ENCODE measurements at places on chromosomes 13 and 19.

DNA sequence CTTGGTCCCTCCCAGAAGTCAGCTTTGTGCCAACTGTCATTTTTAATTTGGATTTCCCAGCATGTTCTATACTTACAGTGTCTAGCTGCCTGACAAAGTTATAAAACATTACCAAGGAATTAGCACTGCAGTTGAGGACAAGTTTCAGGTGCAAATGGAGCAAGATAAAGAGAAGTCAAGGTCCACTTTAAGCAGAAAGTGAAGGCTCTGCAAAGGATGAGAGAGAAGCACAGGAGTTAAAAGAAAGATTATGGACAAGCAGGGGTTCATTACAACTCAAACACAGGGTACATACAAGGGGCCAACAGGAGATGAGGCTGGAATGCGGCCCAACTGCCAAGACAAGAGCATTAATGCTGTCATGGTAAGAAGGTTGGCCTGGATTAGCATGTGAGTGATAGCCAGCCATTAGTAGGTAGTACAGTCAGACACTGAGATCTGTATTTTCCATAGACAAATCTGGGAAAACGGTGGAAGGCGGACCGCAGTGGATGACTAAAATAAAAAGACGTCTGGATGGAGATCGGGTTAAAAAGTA is 17.6 kb downstream of the UBL3 start:
- no peak for DNase-seq

GRCh38 chr13:31797154-31797775 is 57.9 kb downstream of the RXFP2 start:
- peak; percentile 26 for DNase-seq

DNA sequence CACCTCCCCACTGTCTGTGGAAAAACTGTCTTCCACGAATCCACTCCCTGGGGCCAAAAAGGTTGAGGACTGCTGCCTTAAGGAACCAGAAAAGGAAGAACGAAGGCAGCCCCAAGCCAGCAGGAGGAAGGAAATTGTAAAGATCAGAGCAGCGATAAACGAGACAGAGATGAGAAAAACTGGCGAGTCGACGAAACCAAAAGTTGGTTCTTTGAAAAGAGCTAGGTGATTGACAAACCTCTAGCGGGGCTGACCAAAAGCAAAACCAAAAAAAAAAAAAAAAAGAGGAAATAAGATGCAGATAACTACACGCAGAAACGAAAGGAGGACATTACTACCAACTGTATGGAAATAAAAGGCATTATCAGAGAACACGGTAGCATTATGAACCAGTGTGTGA is 76.9 kb downstream of the GADD45B start:
- DNase-seq: no peak

DNA sequence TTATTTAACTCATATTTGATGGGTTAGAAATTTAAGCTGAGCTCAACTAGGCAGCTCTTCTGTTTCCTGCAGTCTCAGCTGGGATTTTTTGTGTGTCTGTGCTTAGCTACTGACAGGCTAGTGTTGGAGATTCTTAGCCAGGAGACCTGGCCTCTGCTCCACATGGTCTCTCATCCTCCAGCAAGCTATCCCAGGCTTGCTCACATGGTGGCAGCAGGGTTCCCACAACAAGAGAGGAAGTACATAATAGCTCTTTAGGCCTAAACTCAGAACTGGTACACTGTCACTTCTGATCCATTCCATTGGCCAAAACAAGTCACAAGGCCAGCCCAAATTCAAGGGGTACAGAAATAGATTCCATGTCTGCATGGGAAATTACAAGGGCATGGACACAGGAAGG is 406.2 kb downstream of the SUCLA2 start:
- DNase-seq: no peak

DNA sequence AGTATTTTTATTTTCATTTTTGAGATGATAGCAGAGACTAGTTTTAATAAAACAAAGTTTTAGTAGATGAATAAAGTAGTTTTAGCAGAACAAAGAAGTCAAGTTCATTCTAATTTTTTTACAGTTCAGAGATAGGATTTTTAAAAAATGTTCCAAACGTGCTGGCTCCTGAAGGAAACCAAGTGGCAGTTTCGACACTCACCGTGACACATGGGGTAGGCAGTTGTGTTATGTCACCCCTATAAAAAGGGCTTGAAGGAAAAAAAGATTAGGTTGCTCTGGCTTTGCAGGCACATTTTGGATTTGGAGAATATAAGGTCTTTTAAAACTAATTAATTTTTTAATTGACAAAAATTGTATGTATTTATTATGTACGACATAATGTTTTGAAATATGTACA is 305.2 kb downstream of the NDFIP2 start:
- no peak for DNase-seq

GRCh38 chr19:4568886-4569285 is 9.4 kb upstream of the SEMA6B start:
- DNase-seq: no peak

DNA sequence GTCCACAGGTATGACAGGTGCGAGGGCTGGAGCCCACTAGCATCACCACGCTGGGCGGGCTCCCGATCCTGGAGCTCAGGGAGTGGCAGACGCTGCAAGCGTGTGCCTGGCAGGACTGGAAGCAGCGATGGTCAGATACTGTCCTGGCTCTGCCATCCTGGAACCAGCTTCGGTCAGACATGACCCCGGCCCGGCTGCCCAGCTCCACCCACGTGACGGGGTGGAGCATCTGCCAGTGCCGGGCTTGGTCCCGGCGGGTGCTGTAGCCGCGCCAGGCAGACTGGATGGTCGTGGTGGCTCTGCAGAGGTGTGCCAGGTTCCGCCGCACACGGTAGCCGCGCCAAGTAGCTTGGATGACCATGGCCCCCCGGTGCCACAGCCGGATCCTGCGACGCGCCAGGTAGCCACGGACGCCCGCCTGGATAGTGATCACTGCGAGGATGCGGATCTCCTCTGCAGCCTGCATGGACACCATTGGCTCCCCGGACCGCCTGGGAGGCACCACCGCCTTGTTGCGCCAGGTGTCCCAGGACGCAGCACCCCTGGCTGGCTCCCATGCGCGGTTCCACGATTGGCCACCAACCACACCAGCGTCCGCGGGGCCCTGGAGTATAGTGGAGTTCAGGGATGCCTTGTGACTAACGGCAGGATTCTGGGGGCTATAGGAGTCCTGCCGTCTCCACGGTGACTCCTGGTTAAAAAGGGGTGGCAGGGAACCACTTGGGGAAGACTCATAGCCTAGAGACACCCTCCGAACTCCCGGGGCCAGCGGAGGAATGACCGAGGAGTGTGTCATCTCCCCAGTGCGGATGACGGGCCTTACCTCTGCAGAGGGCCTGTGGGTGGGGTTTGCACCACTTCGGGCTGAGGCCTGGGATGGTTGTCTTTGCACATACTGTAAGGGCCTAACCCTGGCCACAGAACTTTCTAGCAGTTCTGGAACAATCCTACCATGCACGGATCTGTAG is 16.5 kb downstream of the IQCN start:
- DNase-seq: no peak

GRCh38 chr13:33228648-33229445 is 56.7 kb downstream of the STARD13 start:
- peak; percentile 56 for DNase-seq

DNA sequence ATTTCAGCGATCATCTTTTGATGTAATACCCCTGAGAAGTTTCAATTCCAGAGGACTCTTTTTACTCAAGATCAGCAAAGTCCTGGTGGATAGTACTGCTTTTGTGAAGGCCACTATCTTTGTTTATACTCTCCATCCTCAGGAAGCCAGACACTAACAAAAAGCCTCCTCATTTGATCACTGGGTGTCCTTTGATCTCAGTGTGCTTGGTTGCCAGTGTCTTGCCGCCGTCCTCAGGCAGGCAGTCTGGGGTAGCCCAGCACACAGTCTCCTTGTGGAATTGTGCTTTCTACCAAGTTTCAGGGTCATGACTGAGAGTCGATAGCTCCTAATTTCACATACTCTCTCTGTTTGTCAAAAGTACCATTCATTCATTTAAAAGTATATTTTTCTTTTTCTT is 762.2 kb downstream of the EFNB2 start:
- DNase-seq: no peak

DNA sequence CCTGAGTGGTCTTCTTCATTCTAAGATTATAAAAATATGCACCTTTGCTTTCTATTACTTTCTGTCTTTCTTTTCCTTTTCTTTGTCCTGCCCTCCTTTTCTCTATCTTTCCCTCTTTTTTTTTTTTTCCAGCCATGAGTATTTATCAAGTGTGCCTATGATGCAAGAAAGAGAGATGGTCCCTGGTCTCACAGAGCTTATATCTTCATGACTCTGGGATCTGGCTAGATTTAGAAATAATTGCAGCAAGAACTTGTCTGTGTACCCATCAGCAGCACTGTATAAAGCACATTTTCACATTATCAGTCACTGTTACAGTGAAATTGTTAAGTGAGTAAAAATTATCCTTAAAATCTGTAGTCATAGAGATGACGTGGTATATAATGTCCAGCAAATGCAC is 31.6 kb upstream of the GAS6 start:
- DNase-seq: no peak

- no peak for DNase-seq
Measured at GRCh38 chr19:29672933-29673336, 7.7 kb downstream of the PLEKHF1 start.

DNA sequence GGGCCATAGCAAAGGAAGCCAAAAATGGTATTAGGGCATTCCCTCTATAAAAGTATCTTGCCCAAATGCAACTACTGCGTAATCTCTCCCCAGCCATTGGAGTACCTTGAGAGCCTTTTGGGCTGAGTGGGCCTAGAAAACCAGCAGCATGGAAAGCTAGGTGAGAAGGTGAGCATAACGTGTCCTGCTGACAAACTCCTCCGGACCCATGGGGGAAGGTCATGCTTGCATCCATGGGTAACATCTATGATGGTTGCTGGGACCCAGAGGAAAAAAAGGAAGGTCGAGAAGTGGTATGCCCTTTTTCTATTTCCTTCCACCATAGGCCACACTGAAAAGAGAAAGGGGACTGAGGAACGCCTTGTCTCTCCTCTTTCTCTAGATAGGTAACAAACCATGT is 57.4 kb downstream of the ZNF728 start:
- peak; percentile 23 for DNase-seq

GRCh38 chr19:2171349-2172145 is 7.8 kb downstream of the DOT1L start:
- DNase-seq: peak; percentile 71

DNA sequence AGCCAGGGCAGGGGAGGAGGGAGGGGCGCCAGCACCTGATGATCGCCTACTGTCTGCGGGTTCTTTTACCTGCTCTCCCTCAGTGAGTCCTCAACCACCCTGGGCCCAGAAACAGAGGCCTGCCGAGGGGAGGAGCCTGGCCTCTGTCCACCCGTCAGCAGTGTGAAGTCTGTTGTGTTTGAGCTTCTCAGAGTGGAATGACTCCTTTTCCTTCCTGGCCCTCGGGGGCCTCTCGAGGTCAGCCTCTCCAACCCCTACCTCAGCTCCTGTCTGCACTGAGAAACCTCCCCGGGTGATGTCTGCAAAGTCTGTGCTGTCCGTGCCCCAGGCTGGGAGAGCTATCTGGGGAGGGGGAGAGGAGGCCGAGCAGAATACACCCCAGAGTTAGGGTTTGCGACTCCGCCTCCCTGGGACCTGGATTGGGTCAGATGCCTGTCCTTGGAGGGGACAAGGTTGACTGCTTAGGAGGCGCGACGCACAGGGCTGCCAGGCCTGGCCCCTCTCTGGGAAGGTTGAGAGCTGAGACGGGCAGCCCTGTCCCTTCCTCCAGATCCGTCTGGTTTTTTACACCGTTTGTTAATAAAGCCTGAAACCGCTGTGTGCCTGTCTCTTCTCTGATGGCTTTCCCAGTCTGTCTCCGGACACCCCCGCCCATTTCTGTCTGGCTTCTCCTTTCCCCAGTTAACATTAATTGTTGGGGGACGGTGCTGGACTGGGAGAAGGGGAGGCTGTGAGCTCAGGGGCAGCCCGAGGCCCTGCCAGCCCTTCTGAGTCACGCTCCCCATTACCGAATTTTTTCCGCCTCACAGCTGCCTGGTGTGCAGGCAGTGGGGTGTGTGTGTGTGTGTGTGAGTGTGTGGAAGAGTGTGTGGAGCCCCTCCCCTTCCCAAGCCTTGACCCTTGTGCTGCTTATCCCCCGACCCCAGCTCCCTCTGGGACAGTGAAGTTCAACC is 989 bp upstream of the SSC5D start:
- DNase-seq: peak; percentile 96

DNA sequence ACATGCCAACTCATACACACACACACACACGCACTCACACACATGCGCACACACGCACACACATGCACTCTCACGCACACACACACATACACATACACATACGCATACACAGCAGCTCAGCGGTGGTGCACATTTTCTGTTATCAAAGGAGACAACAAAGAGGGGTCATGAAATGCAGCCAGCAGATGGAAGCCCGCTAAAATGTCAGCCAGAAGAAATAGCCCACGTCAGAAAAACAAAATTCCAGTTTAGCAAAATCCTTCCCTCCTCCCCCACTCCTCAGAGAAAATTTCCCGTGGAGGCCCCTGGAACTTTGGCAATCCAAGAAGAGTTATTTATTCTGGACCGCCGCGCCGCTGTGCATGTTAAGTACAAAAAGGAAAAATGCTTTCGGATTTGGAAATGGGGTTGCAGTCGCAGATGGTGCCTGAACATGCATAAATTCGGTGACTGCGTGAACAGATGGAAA is 114.6 kb upstream of the VSTM2B start:
- DNase-seq: no peak

DNA sequence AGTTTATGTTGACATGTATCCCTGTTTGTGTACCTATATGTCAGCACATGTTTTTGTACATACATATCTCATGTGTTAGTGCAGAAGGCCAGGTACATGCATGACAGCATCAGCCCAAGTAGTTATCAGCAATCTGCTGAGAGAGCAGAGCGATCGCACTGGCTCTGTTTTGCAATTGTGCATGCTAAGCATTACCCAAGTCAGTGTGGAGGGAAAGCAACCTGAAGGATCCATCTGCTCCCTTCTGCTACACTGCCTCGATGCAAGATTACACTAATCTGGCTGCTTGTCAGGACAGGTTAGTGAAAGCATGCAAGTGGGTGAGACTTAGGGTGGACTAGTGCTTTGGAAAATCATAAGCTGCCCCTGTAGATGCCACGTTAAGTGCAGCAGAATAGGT is 211.8 kb downstream of the PCCA start:
- no peak for DNase-seq

- DNase-seq: peak; percentile 60
Measured at GRCh38 chr13:30752201-30752797, 17.0 kb downstream of the ALOX5AP start.

DNA sequence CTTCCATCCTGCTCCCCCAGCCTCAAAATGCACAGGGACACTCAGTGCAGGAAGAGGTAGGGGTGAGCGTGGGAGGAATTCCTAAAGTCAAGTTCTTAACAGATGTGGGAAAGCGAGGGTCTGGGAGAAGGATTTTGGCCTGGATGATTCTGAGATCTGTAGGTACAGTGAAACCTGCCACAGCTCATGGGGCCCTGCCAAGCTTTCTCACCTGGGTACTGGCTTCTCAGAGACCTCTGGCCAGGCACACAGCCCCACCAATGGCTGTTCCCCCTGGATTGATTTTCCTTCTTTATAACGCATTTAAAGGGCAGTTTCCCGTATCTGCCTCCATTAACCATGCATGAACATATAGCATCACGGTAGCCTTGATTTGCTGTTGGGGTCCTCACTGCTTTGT is 47.0 kb upstream of the GSX1 start:
- DNase-seq: no peak
